Panc1 (cell line): ENCODE measurements at places on chromosomes 7 and 10. TPM values are rescaled to one million over a fixed set of nuclear protein-coding genes. Genes with fewer than 3 reads are reported as not detected.

Gene VPS50
- total RNA-seq = 14.6 TPM

GRCh38 chr7:155181768-155182167 lies 111.6 kb downstream of the HTR5A start:
- H3K27ac ChIP-seq = no peak overlapping the region
- no peaks in the 10 kb centered on the region for H3K27me3 ChIP-seq
- H3K36me3 ChIP-seq = no peaks in the 10 kb centered on the region
- DNase-seq = no peak
- H3K4me3 ChIP-seq = no peak overlapping the region

Gene TMEM243
- 15.4 TPM for total RNA-seq

DNA sequence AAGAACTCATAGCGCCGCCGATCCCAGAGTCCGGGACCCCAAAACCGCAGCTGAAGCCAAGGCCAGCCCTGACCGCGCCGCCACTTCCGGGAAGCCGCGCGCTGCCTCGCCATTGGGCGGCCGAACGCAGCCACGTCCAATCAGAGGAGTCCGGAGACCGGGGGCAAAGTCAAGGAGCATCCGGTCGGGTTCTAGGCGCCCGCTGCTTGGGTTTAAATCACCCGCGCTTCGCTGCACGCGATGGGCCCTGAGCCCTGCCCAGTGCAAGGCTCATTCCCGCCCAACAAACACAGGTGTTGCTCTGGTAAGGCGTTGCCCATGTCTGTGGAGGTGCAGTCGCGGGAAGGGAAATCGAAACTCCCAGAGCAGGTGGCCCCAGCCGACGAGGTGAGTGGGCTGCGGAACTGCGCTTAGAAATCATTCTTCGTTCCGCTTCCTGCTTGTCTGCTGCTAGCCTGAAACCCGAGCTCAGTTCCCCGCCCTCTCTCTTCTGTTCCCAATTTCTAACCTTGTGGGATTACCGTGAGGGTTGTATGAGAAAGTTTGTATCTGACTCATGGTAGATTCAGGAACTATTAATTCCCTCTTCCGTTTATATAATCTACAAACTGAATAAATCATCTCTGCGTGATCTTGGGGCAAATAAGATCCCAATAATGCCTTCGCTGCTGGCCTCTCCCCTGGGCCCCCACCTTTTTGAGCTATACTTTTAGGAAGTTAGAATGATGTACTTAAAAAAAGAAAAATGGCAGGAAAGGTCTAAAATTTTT lies at the start of gene DCLRE1C:
DCLRE1C (minus strand) TSS at position 96 of the 770 bp plus-strand sequence; CDS start at position 10, 86 bp downstream.
- DNase-seq = no peak
- H3K27ac ChIP-seq = peak within 1 kb of the TSS; percentile 91
- no peaks in the 10 kb centered on the region; the same call in 1 of the 2 replicates for H3K4me1 ChIP-seq
- no peaks in the 10 kb centered on the region for H3K27me3 ChIP-seq
- peak within 1 kb of the TSS; percentile 78 for H3K4me3 ChIP-seq

Gene ATRNL1
- 17.1 TPM for total RNA-seq

Gene GALNT17
- total RNA-seq = not detected

DNA sequence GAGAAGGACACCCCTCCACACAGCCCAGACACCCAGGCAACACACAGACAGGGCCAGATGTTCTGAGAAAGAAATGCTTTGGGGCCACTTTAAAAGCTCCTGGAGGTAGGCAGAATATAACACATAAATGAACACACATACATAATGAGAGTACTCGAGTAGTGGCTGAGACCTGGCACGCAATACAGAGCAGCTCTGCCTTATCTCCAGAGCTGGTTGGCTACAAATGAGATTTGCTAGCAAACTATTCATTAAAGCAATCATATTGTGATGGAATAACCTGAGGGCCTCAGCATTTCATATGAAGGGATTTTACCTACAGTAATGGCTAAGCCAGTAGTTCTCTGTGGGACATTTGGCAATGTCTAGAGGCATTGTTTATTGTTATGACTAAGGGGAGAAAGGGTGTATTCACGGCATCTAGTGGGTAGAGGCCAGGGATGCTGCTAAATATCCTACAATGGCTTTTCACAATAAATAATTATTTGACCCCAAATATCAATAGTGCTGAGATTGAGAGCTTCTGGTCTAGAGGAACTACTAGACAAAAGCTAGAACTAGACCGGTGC lies 5.5 kb upstream of the IMPDH1 start:
- DNase-seq = no peak
- H3K4me3 ChIP-seq = no peak overlapping the region
- H3K4me1 ChIP-seq = no peaks in the 10 kb centered on the region
- H3K36me3 ChIP-seq = no peaks in the 10 kb centered on the region

DNA sequence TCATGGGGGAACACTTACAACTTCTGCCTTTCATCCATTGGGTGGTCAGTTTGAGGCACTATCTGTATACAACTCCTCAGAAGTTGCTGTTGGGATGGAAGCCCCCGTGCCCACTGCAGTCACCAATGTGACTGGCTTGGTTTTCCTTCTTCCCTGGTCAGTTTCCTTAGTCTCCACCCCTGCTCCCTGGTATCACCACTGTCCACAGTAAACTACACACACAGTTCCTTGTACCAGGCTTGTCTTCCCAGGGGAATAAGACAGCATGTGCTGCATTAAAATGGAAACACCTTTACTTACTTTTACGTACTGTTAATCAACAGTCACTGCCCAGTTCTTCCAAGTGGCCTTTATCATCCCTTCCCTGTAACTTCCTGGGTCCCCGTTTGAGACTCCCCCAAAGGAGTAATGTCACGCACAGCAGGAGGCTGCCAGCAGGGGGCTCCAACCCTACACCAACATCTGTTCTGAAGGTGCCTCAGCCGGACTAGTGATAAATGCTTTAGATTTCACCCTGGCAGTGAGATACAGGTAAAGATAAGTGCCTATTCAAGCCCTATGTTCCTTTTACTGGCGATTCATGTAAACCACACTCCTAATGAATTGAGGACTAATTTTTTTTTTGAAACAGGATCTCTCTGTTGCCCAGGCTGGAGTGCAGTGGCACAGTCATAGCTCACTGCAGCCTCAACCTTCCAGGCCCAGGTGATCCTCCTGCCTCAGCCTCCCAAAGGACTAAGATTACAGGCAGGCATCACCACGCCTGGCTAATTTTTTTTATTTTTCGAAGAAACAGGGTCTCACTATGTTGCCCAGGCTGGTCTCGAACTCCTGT lies 45.3 kb upstream of the PIK3AP1 start:
- H3K4me1 ChIP-seq = no peaks in the 10 kb centered on the region
- H3K4me3 ChIP-seq = no peak overlapping the region
- no peaks in the 10 kb centered on the region for H3K27me3 ChIP-seq
- DNase-seq = peak; percentile 25
- no peak overlapping the region for H3K27ac ChIP-seq
- no peaks in the 10 kb centered on the region for H3K36me3 ChIP-seq

Gene SPAG6
- total RNA-seq = not detected

Gene TAS2R39
- total RNA-seq = not detected

Gene OR2A12
- not detected for total RNA-seq

Gene CALCR
- total RNA-seq = 0.10 TPM

Gene IFIT1
- total RNA-seq = 43.8 TPM

DNA sequence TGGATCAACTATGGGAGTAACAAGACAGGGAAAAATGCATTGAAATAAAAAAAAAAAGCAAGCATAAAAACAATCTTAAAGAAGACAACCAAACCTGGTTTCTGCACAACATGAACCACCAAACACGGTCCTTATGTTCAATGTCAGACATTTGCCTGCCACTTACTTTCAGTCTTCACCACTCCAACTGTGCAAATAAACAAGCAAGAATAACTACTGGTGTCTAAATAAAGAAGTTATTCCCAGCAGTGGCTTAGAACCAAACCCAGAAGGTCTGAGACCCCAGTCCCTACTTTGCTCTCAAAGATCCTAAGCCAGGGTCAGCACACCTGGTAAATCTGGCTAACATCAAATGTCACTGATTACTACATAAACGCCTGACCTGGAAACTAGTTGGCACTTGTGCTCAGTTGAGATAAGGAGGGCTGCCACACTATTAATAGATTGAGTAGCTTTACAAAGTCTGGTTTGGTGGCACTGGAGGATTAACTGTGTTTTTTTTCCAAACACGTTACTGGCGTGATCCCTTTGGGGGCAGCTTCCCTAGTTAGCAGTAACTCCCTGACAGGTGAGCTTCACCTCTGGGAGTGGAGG lies 62.7 kb upstream of the ABLIM1 start:
- no peak overlapping the region for H3K4me3 ChIP-seq
- H3K4me1 ChIP-seq = peaks cover 92% of the 10 kb centered on the region
- H3K27me3 ChIP-seq = no peaks in the 10 kb centered on the region
- peak overlapping the region; percentile 100 for H3K27ac ChIP-seq
- DNase-seq = no peak

DNA sequence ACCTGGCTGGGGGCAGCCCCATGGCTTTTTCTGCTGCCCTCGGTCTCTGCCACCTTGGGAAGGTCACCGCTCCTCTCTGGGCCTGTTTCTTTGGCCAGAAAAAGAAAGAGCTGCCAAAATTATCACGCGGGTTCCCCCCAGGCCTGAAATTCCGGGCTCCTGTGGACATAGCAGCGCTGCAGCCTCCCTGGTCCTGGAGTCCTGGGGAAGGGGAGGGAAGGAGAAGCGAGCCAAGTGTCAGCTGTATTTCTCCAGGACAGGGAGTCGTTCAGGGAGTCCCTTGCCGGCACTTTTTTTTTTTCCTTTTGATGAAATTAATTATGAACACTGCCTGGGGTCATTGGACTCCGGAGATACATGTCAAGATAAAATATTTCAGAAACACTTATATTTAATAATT lies 152.3 kb upstream of the GPR26 start:
- H3K4me1 ChIP-seq = no peaks in the 10 kb centered on the region
- H3K36me3 ChIP-seq = no peaks in the 10 kb centered on the region
- DNase-seq = no peak
- H3K27me3 ChIP-seq = peaks cover 3% of the 10 kb centered on the region
- H3K4me3 ChIP-seq = no peak overlapping the region
- no peak overlapping the region for H3K27ac ChIP-seq

Gene CLRN3
- not detected for total RNA-seq

DNA sequence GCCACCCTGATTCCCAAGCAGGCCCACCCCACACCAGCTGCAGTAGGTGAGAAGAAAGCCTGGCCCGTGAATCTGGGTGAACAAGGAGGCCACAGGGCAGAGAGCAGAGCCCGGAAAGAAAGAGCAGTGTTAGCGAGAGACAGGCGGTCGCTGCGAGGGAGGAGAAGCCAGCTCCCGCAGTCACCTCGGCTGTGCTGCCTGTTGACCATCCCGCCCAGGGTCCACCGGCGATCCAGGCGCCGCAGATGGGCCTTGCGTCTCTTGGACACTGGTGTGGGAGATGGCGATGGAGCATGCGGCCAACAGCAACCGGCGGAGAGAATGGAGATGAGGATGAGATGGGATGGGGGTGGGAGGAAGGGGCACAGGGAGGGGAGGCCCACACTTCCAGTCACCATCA lies 128.8 kb downstream of the NEURL1 start:
- H3K4me3 ChIP-seq = no peak overlapping the region
- no peaks in the 10 kb centered on the region for H3K36me3 ChIP-seq
- H3K27ac ChIP-seq = no peak overlapping the region
- no peak for DNase-seq

DNA sequence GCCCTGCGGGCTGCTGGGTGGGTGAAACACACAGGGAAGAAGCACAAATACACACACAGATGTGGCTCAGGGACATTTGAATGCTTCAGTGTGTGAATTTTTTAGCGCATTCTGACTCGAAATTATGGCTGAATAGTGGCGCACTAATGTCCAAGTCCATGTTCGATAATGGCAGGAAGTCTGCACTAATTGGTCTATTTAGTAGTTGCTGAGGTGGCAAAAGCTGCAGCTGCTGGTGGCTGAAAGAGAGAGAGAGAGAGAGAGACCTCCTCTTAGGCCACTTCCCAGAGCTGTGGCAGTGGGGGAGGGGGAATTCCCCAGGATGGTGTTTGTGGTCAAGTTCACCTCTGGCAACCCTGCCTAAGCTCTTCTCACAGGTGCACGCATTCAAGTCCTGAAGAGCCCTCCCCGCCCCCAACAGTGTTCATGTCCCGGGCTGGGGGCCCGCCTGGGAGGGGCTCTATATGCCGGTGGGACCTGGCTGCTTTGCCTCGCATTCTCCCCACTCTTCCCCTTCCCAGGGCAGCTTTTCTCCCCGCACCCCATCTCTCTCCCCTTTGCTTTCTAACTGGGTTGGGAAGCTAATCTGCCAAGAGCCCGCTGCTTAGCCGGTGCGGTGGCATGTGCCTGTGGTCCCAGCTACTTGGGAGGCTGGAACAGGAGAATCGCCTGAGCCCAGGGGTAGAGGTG lies 6.0 kb upstream of the MNX1 start:
- H3K27ac ChIP-seq = no peak overlapping the region
- H3K4me3 ChIP-seq = no peak overlapping the region
- no peaks in the 10 kb centered on the region for H3K36me3 ChIP-seq
- DNase-seq = no peak

- no peak for DNase-seq
- H3K36me3 ChIP-seq = peaks cover 12% of the 10 kb centered on the region; the same call in 1 of the 2 replicates
- peaks cover 80% of the 10 kb centered on the region for H3K4me1 ChIP-seq
- peak overlapping the region; percentile 92 for H3K4me3 ChIP-seq
These were observed 3.2 kb downstream of the TNS3 start for GRCh38 chr7:47578579-47579270.

- peak; percentile 96 for DNase-seq
- no peaks in the 10 kb centered on the region for H3K27me3 ChIP-seq
- peaks cover 93% of the 10 kb centered on the region for H3K4me1 ChIP-seq
- peaks cover 15% of the 10 kb centered on the region for H3K36me3 ChIP-seq
These were observed 153.4 kb upstream of the KLF14 start for GRCh38 chr7:130887182-130887956.

DNA sequence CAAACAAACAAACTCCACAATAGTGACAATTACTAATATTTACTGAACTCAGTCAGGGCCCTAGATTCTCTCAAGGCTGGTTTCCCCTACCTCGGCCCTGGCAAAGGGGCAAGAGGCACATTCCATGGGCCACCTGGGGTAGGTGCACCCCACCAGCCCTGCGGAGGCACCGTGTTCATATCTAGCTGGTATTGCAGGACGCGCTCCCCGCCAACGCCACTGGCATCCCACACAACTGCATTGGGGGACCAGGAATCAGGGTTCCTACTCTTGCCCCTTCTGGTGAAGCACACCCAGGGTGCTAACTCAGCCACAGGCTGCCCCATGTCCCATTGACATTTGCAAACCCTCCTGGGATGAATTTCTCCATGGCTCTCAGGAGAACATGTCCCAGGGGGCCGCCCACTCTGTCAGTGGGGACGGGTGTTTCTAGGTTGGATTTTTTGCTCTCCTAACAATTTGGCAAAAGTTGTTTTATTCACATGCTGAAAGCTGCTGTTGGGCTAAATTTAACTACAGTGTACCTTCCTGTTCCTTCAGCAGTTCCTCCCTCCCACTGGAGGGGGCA lies 76.7 kb downstream of the ZRANB1 start:
- H3K4me1 ChIP-seq = no peaks in the 10 kb centered on the region
- no peaks in the 10 kb centered on the region for H3K36me3 ChIP-seq
- no peak for DNase-seq
- no peaks in the 10 kb centered on the region for H3K27me3 ChIP-seq
- no peak overlapping the region for H3K4me3 ChIP-seq

- peaks cover 9% of the 10 kb centered on the region; the same call in 1 of the 2 replicates for H3K27me3 ChIP-seq
These were observed 315.3 kb downstream of the LHFPL3 start for GRCh38 chr7:104643587-104644217.

- H3K27me3 ChIP-seq = no peaks in the 10 kb centered on the region; the same call in none of the 2 replicates
- no peak overlapping the region for H3K27ac ChIP-seq
- no peak overlapping the region for H3K4me3 ChIP-seq
- H3K4me1 ChIP-seq = no peaks in the 10 kb centered on the region
These were observed 61.5 kb upstream of the ELMO1 start for GRCh38 chr7:37510043-37510634.

Gene MYL10
- not detected for total RNA-seq
